ENCODE measurements at places on chromosomes 2 and 18.

DNA sequence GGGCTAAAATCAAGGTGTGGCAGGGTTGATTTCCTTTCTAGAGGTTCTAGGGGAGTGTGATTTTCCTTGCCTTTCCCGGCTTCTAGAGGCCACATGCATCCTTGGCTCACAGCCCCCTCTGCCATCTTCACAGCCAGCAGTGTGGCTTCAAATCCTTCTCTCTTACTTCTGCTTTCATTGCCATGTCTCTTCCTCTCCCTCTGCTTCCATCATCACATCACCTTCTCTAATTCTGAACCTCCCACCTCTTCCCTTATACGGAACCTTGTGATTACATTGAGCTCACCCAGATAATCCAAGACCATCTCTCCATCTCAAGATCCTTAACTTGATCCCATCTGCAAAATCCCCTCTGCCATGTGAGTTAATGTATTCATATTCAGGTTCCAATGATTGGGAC lies 56.2 kb upstream of the RMDN2 start:
- no peak for DNase-seq

- DNase-seq = no peak
Measured at GRCh38 chr18:3666526-3667254, 216.7 kb downstream of the TGIF1 start.

GRCh38 chr2:69095305-69095704 lies 82.3 kb downstream of the ANTXR1 start:
- DNase-seq = no peak

GRCh38 chr18:60189856-60190255 lies 182.7 kb downstream of the MC4R start:
- DNase-seq = no peak

DNA sequence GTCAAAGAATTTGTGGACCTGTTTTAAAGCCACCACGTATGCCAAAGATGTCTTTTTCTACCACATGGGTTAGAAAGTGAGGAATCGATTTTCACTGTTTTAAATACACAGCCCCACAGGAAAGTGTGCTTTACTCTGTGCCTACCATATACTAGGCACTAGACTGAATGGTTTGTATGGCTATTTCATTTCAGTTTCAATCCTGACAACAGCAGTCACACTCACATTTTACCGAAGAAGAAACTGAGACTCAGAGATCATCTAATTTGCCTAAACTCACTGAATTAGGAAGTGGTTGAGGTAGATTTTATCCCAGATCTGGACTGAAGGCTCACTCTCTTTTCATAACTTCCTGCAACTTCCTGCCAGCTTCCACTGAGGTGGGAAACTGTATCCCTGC lies 176.4 kb downstream of the ALK start:
- no peak for DNase-seq

- DNase-seq = no peak
Measured at GRCh38 chr18:52312346-52312745, 27.7 kb upstream of the DCC start.

DNA sequence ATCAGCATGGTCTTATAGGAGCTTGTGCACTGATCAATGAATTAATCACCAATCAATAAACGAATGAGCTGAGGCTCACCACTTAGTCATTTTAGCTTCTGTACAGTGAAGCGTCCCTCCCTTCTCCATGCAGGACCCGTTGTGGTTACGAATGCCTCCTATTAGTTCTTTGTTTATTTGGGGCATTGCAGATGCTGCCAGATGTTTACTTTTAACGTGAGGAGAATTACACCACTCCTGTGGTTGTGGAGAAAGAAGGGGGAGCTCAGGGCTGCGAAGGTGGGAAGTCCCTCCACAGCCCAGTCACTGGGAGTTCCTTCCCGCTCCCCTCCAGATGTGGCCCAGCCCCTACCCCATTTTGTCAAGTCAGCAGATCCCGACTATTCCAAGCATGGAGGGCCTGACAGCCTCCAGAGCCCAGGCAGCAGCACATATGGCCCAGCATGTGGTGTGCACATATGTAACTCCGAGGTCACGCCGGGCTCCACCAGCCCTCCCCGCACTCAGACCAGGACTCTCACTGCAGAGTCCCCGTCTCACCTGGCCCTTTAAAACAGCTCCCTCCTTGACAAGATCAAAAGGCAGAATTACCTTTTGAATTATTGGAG lies 20.9 kb downstream of the PKDCC start:
- DNase-seq = no peak

DNA sequence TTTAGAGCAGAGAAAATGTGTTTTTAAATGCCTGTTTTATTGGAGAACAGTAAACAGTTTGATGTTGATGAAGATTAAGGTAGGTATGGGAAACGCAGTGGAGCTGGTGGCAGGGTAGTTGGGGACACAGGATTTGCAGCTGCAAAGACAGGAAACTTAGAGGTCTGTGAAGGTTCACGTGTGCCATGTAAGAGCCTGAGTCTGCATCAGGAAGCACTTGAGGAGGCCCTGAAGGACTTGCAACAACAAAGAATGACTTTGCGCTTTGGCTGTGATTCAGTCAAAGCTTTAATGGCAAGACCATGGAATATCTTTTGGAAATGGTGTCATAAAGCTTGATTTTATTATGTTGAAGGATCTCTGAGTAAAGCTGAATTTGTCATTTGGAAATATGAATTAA lies 347.6 kb upstream of the KCNJ3 start:
- DNase-seq = no peak

- no peak for DNase-seq
Measured at GRCh38 chr2:33134086-33134771, 187.5 kb downstream of the LTBP1 start.

GRCh38 chr2:208607694-208608093 lies 201.1 kb downstream of the PTH2R start:
- no peak for DNase-seq

- DNase-seq = no peak
Measured at GRCh38 chr2:182359990-182360662, 66.7 kb downstream of the PDE1A start.

- DNase-seq = no peak
Measured at GRCh38 chr2:222049946-222050345, 248.9 kb downstream of the PAX3 start.

GRCh38 chr2:114213808-114214207 lies 228.6 kb upstream of the DPP10 start:
- DNase-seq = no peak

GRCh38 chr2:241964133-241964532 lies 94.6 kb downstream of the RTP5 start:
- no peak for DNase-seq

- DNase-seq = no peak
Measured at GRCh38 chr2:52390651-52391050, 1358.7 kb upstream of the NRXN1 start.

DNA sequence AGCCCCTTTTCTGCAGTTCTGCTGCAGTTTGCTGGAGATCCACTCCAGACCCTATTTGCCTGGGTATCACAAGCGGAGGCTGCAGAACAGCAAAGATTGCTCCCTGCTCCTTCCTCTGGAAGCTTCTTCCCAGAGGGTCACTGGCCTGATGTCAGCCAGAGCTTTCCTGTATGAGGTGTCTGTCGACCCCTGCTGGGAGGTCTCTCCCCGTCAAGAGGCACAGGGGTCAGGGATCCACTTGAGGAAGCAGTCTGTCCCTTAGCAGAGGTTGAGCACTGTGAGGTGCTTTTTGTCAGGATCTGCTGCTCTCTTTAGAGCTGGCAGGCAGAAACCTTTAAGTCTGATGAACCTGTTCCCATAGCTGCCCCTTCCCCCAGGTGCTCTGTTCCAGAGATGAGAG lies 42.0 kb upstream of the MYL1 start:
- DNase-seq = no peak

DNA sequence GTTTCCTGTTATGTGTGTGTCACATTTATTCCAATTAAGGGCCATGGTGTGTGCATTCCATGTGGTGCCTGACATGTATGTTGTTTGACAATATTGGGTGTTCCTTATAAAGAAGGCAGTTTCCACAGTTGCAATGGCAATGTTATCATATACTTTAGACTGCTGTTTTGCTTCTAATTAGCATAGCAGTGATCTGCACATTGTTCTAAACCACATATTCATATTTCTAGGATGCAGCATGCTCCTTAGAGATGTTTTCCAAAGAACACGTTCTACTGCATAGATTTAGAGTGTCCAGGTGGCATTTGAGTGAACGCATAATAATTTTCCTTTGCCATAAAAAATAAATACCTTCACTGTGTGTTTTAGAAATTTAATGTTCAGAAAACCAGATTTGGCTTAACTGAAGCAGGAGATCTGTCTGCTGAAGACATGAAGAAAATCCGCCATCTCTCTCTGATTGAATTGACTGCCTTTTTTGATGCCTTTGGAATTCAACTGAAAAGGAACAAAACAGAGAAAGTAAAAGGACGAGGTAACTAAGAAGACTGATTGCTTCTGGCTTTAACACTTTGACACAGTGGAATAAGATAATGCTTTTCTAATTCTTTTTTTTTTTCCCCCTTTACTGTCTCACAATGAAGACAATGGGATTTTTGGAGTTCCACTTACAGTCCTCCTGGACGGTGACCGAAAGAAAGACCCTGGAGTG lies 143.7 kb downstream of the ARHGAP28 start:
- DNase-seq = no peak

DNA sequence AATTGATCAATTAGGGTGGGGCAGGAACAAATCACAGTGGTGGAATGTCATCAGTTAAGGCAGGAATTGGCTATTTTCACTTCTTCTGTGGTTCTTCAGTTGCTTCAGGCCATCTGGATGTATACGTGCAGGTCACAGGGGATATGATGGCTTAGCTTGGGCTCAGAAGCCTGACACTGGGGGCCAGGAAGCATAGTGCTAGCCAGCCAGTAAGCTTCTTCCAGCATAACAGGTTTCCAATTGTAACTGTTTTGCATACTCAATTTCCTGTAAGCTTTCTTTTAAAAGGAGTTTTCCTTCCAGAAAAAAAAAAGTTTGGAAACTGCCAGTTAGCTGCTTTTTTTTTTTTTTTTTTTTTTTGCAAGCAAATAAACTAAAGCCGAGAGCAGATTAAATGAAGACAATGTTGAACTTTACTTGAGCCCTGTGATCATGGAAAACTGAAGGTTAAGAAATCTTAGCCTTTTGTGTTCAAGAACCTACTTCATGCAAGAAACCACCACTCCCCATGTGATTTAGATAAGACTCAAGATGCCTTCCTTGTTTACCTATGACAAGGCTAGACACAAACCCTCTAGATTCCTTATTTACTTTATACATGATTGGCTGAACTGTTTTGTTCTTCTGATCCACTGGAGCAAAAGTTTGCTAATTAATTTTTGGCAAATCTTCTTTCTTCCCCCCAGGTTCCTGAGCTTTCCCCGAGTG lies 126.9 kb upstream of the LINC00305 start:
- DNase-seq = no peak

DNA sequence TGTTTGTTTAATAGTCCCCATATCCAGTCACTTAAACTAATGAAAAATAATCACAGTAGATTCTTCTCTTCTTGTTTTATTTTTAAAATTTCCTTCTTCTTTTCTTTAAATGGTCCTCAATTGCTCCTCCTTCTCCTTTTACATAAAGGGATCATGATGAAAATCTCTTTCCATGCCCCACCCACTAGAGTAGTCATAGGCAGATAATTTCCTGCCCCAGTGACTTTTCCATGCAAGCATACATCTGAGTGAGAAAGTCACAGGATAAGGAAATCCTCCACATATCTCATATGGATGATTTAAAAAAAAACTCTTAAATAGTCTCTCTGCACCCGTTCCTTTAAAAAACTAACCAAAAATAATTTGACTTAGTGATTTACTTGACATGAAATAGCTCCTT lies 552.3 kb upstream of the SETBP1 start:
- no peak for DNase-seq
